Inflammatory macrophage treated with lipopolysaccharide for 4 hours (primary cell): ENCODE measurements at places on chromosomes 1 and 21.

DNA sequence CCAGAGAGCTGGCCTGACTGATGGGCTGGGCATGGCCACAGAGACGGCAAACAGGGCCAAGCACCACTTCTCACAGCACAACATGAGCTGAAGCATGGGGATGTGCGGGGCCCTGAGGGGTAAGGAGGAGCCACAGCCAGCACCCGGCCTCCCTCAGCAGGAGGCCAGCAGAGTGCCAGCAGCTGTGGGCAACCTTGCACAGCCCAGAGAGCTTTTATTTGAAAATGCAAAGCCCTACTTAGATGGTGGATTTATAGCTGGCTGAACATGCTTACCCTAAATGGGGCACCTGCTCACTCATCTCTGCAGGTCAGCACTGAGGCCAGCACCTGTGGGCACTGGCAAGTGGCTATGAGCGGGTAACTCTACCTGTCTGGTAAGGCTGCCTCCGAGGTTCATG is 44.1 kb downstream of the SLC66A1 start:
- no peak for DNase-seq

DNA sequence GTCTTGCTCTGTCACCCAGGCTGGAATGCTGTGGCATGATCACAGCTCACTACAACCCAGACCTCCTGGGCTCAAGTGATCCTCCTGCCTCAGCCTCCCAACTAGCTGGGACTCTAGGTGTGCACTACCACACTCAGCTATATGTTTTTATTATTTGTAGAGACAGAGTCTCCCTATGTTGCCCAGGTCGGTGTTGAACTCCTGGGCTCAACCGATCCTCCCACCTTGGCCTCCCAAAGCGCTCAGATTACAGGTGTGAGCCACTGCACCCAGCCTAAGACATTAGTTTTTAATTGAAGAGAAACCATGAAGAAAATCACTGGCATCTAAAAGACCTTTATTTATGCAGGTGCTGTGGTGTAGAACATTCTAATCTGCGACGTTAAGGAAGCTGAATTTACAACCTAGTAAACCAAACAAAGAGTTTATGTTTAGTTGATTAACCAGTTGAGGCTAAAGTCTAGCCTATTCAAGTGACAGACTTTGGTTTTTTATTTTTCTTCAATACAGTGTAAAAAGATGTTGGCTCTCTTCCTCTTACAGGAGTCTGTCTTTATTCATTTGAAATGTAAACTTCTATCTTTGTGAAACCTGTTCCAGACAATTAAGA is 52.5 kb upstream of the NBL1 start:
- no peak for DNase-seq

DNA sequence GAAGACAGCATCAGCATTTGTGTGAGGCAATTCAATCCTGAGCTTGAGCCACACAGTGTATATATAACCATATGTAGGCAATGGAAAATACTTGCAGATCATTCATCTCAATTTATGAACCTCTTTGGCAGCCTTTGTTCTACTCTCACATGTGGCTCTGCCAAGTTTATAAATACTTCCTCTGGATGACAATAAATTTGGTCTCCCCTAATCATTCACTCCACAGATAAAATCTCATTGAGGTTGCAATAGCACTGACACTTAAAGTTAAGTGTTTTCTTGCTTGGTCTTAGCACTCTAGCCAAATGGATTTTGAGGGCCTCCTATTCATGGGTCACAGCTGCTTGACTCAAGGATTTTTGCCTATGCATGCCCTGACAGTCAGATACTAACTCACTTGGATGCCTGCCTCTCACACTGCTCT is 136.6 kb upstream of the VANGL1 start:
- no peak for DNase-seq

- peak; percentile 24 for DNase-seq
Measured at GRCh38 chr1:198713081-198713480, 74.2 kb downstream of the PTPRC start.

DNA sequence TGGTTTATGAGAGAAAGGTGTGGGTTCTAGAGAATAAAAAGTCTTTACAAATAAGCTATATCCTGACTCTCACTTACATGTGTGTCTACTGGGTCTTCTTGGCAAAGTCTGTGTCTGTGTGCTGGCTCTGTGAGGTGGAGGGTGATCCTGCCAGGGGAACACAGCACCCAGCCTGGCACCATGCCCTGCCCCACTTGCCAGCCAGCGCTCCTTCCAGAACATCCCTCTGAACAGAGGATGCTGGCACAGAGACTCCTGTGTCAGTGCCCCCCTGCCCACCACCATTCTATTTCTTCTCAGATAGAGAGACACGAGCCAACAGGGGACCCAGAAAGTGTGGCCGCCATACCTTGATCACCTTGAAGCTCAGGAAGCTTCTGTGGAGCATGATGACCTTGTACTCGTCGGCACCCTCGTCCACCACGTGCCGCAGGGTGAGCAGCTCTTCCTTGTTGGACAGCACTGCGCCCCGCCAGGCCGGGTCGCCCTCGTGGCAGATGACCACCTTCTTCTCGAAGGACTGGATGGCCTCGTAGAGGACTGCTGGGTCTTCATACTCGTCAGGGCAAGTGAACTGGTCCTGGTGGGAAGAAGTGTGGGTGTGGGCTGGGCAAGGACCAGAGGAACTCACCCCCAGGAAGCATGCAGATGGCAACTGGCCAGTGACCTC is 49.7 kb downstream of the NTPCR start:
- DNase-seq = no peak

GRCh38 chr1:147719711-147720225 is 40.6 kb downstream of the GJA5 start:
- peak; percentile 23 for DNase-seq

DNA sequence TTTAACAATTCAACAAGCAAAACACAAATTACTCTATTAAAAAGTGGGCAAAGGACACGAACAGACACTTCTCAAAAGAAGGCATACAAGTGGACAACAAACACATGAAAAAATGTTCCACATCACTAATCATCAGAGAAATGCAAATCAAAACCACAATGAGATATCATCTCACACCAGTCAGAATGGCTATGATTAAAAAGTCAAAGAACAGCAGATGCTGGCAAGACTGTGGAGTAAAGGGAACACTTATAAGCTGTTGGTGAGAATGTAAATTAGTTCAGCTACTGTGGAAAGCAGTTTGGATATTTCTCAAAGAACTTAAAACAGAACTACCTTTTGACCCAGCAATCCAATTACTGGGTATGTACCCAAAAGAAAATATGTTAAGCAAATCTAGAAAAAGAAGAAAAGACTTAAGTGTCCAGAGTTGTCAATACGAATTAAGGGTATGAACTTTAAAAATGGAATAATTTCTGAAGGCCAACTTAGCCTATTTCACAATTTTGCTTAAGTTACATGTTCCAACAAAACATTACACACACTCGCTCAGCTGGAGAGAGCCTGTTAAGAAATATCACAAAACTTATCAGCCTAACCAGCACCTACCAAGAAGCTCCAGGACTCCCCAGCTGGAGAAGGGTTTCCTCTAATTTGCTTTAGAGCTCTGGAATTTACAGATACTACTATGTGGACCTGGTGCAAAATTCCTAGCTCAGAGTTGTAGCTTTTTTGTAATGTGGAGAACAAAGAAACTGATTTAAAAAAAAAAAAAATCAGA is 232.1 kb downstream of the DUSP10 start:
- DNase-seq = no peak

- DNase-seq = no peak
Measured at GRCh38 chr1:225253173-225253572, 174.7 kb downstream of the LBR start.

DNA sequence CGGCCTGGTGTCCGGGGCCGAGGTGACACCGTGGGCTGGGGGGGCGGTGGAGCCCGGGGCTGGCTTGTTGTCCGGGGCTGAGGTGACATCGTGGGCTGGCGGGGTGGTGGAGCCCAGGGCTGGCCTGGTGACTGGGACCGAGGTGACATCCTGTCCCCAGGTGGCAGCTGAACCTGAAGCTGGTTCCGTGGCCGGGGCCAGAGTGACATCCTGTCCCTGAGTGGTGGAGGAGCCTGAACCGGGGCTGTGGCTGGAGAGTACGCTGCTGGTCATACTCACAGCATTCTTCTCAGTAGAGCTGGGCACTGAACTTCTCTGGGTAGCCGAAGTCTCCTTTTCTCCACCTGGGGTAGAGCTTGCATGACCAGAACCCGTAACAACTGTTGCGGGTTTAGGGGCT is 15.8 kb downstream of the THBS3 start:
- DNase-seq = no peak

DNA sequence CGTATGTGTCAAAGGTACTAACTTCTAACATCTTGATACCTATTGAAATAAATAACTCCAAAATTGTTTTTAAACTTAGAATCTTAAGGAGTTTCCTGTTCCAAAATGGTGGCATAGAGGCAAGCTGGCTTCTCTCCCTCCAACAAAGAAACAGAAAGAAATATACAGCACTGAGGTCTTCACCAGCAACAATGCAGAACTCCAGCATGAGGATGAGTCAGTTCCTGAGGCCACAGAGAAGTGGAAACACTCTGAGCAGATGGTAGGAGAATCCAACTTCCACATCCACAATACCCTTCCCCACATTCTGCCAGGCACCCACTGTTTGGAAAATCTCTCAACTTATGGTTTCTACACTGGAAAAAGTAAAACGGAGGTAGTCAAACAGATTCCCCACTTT is 12.2 kb upstream of the PPIH start:
- DNase-seq = peak; percentile 72

DNA sequence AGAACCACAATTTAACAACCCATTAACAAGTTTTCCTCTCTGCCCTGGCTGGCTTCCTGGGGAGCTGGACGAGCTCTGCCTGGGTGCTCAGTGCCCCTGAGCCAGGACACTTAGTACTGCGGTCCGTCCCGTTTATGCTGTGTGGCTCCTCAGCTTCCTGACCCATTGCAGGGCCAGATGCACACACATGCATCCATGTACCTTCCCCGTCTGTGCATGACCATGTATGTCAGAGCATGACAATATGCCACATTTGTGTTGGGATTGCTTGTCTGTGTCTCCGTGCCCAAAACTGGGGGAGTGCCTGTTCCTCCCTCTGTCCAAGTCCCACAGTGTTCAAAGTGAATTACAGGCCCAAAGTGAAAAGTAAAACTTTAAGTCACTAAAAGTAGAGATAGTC is 9.7 kb upstream of the TFF3 start:
- DNase-seq = no peak

DNA sequence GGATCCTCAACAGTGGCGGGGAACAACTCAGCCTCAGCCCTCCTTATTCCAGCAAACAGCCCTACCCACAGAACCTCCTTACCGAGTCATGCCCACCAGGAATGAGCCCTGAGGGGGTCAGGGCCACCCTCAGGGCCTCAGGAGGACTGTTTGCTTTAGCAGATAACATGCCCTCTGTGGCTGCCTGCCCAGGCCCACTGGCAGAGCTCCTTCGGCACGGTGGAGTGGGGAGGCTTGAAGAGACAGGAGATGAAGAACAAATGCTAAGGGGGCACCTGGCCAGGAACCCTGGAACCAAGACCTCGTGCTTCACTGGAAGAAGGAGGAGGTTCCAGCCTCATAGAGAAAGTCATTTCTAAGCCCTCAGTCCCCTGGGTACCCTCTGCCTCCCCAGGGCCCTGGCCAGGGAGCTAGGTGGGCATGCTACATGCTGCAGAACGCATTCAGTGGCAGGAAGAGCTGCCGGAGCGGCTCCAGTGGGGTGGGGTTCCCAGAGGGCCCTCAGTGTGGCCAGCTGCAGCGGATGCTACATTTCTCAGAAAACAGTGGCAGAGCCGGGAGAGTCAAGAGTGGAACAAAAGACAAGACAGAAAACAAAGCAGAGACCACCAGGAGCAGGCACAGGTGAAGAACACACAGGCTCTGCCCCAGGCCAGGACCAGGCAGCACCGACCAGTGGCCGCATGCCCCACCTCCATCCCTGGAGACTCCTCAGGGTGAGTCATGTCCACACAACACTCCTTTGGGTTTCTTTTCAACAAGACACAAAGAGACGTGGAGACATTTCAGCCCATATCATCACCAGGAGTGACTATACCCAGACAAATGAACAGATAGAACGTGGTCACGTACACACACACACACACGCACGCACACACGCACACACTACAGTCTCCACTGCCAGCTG is 39.8 kb downstream of the RIMS3 start:
- DNase-seq = no peak

DNA sequence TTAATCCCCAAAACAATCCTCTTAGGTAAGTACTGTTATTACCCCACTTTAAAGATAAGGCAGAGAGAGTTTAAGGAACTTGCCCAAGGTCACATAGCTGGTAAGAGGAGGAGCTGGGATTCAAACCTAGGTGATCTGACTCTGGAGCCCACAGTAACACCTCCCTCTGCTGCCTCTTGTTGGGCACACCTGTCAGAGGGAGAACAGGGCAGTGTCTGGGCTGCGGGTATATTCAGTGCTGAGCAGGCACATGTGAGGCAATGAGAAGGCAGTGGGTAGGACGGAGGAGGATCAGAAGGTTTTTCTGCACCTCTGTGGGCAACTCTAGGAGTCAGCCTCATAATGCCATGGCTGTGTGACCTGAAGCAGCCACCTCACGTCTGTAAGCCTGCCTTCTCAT is 1.8 kb downstream of the HPCA start:
- DNase-seq = no peak

DNA sequence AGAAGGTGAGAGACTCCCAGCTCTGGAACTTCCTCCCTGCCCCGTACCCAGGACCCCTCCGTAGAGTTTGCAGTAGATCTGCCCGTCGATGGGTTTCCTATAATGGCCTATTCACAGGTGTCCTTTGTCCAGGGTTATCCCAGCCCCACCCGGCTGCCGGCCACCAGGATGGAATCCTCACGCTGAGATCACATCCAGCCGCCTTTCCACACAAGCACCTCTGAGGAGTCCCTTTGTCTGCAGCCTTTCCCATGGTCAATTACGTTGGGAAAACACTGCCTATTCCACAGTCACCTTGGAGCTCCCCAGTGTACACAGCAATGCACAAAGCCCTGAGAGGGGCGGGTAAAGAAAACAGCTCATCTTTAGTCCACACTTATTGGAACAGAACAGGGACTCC is 190.0 kb upstream of the EDN2 start:
- DNase-seq = no peak

DNA sequence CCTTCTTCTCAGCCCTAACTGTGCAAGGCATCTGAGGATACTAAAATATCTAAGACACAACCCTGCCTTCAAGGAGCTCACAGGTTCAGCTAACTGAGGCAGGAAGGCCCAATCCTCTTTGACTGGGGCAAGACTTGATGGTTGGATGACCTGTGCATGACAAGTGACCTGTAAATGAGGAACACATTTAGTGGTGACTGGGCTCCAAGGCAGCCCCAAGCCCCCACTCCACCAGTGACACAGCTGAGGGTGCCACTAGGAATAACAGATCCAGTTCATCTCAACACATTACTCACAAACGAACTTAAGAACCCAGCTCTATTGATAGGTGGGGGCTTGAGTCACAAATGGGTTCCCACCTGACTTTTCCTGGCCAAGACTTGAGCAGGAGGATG is 244.7 kb upstream of the IRF2BP2 start:
- no peak for DNase-seq

- DNase-seq = peak; percentile 81
Measured at GRCh38 chr1:235503403-235504121, 690 bp downstream of the B3GALNT2 start.

- no peak for DNase-seq
Measured at GRCh38 chr1:42992054-42992571, 33.4 kb upstream of the SLC2A1 start.

DNA sequence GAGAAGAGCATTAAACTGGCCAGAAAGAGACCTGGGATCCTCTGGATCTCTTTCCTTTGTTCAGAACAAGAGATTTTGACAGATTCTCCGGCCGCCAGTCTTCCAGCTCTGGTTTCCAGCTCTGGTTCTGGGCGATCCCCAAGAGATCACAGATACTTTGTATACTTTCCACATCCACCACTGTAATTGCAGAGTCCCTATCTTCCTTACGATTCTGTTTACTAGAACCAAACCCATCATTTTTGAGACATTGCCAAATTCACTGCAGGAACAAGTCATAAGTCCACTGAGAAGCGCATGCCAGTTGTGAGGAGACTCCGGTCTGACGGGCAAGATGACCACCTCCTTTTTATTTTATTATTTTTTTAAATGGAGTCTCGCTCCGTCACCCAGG is 505.2 kb downstream of the SMYD3 start:
- DNase-seq = no peak
